Activated CD8-positive, alpha-beta memory T cell treated with anti-CD3 and anti-CD28 coated beads, Interleukin-2, amount 50 U/mL, for 4 hours (primary cell): ENCODE measurements at places on chromosomes 1 and 21.

- DNase-seq, result no peak
These were observed 1.2 kb downstream of the RERE start for GRCh38 chr1:8816264-8816663.

- DNase-seq, result no peak
These were observed 135.1 kb downstream of the CDC7 start for GRCh38 chr1:91635763-91636162.

DNA sequence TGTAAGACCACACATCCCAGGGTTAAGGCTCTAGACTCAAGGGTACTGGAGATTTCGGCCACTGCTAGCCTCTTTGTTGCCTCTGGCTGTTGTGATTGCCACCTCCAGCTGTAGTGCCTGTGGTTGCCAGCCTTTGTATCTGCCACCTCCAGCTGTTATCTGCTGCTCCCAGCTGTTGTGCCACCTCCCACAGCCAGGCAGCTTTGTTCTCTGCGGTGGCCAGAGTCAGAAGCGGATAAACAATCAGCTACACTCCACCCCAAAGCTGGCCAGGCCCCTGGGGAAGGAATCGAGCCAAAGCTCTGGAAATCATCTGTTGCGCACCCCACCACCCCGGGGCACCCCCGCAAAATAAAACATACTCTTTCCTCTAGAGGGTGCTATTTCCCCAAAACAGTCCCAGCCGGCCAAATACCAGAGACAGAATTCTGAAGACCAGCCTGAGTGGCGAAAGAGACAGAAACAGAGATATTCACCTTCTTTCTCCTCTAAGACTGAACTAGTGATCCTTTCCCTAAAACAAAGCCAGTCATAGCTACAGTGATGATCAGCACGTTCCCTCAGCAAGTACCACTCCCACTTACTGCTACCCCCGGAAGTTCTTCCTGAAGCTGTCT is 14.8 kb upstream of the PIGM start:
- peak; percentile 28 for DNase-seq

GRCh38 chr1:59230622-59231021 is 66.3 kb upstream of the FGGY start:
- DNase-seq, result no peak

DNA sequence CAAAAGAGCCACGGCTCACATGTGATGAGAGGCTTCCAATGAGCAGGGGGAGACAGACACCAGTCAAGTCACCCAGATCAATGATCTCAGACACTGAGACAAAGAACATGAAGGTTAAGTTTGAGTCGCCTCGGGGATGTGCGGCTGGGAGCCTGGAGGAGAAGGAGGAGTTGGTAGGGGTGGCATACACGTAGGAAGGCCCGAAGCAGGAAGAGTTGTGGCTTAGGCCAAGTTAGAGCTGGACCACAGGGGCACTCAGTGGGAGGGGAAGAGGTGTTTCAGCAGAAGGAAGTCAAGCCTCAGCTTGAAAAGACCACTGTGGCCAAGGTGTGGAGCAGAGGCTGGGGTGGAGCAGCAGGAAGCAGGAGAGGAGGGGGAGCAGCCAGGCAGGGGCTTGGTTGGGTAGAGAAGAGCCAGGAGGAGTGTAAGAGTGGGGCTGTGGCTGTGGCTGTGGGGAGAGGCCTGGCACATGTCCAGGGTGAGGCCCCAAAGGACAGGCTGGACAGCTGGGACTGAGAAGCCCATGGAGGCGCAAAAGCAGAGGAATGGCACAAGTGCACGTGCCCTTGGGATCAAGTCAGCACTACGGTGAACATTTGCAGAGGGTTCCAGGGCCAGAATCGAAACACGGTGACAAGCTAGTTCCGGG is 27.6 kb downstream of the CTNNBIP1 start:
- DNase-seq, result no peak

DNA sequence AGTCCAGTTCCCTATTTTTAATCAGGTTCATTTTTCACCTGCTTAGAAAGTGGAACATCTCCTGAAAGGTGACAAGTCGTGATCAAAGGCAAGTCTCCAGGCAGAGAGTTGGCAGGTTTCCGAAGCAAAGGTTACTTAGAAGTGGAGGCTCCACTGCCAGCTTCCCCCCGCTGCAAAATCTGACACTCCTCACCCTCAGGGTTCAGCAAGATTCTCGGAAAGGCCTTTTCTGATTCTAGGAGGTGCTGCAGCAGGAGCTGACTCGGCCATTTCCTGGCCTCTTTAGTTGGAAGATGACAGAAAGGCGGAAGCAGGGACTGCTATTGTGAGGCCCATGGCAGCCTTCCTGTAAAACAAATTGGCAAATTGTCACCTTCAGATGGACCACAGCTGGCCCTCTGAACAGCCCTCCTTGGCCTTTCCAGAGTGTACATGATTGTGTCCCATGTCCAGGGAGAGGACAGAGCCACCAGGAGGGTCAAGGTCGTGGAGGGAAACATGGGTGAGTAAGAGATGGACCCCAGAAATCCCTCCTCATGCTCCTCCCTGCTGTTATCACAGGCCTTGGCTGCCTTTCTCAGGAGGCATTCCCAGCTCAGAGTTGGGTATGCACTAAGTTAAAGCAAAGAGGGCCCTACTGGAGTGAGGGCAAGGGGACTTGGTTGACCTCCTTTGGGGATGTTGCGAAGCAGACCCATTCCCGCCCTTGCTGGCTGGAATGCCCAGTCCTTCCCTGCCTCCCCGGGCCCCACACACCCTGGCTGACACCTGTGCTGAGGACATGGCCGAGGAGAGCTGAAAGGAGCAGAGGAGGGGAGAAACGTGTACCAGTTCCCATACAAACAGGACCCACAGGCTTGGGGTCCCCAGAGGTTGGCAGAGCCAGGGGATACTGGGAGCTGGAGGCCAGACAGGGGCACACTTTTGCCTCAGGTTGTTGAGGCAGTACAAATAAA is 115.5 kb upstream of the IRF2BP2 start:
- DNase-seq, result peak; percentile 53

DNA sequence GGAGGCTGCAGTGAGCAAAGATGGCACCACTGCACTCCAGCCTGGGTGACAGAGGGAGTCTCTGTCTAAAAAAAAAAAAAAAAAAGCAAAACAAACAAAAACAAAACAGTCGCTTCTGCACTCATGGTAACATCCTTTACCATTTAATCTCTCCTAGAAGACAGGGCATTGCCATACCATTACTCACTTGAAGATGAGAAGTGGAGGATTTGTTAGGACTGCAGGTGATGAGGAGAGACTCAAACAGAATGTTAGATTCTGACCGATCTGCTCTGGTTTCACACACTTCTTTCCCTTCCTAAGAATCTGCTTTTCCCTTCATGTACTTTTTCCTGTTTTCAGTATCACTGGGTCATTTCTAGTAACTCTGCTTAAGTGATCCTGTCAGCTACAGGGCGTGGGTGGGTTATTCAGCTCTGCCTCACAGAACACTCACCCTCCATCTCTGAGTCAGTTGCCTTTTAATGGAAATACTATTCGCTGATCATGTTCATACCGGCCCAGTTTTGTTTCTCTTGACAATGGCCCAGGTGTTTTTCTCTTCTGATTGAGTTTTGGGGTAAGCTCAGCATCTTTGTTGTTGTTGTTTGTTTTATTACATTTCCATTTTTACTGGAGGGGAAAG is 148.0 kb upstream of the ERG start:
- DNase-seq, result no peak

DNA sequence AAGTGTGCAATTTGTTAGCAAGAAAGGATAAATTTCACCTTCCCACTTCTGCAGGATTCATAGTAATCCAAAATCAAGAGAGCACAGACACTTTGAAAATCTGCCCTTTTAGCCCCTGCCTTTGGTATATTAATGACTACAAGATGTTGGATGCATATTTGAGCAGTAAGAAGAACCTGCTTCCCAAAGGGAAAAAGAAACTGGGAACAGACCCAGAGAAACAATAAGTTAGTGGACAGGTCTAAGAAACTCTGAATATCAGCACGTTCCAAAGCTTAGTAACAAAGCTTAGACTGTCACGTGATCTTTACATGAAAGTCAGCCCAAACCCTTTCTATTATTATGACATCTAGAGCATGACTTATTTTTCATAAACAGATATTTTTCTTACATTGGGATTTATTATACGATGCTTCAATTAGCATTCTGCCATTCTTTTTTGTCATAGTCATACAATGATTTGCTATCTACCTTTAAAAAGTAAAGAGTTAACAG is 390.9 kb upstream of the ADGRL2 start:
- DNase-seq, result no peak

DNA sequence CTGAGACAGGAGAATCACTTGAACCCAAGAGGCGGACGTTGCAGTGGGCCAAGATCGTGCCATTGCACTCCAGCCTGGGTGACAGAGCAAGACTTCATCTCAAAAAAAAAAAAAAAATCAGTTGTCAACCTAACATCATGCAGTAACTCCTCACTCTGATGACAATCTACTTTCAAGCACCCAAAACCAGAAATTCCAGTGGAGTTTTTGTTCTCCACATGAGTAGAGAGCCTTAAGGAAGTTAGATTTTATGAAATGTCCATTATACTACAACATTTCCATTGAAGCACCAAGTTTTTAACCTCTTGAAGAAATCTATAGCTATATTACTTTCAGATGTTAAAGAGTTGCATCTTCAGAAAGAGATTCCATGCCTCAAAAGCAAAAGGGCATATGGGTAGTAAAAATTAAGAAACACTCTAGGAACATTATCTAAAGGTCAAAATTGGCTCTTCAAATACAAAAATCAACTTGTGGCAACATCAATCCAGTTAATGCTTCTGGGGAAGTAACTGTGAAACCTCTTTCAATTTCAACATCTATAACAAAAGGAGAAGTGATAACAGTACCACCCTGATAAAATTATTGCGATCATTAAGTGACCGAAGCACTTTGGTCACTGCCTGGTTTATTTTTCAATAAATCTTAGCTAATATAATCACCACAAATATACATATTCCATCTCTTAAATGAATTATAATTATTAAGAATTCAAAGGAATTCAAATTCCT is 7.7 kb downstream of the LPGAT1 start:
- DNase-seq, result no peak

GRCh38 chr1:88239205-88239604 is 444.9 kb upstream of the PKN2 start:
- no peak for DNase-seq

GRCh38 chr1:160376525-160377131 is 9.8 kb downstream of the NHLH1 start:
- DNase-seq, result no peak

GRCh38 chr21:35921471-35921870 is 138.9 kb downstream of the SETD4 start:
- DNase-seq, result no peak
